ENCODE measurements at places on chromosomes 1 and 21.
A peak's percentile ranks its signal among the peaks of the same experiment; 100 is the strongest.

- no peak for DNase-seq
Observed at GRCh38 chr1:174742805-174743653, 256.7 kb upstream of the CACYBP start.

GRCh38 chr1:217153361-217153760, 430.1 kb upstream of the ESRRG start:
- DNase-seq, result no peak

DNA sequence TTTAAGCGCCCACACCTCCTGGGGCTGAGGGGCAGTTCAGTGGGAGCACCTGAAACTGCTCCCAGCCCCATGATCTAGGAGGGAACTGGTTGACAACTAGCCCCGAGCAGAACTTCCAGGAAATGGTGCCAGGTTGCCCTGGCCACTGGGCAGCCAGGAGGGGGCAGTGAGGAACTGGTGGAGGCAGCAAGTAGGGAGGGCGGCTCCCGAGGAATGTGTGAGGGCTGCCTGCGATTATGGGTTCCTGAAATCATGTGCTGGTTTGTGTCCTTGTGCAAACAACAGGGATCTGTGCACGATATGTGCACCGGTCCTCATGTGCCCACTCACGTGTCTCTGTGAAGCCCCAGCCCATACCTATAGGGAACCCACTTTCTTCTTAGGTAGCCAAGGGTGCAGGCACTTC, 9.9 kb downstream of the GPR3 start:
- peak; percentile 72 for DNase-seq

DNA sequence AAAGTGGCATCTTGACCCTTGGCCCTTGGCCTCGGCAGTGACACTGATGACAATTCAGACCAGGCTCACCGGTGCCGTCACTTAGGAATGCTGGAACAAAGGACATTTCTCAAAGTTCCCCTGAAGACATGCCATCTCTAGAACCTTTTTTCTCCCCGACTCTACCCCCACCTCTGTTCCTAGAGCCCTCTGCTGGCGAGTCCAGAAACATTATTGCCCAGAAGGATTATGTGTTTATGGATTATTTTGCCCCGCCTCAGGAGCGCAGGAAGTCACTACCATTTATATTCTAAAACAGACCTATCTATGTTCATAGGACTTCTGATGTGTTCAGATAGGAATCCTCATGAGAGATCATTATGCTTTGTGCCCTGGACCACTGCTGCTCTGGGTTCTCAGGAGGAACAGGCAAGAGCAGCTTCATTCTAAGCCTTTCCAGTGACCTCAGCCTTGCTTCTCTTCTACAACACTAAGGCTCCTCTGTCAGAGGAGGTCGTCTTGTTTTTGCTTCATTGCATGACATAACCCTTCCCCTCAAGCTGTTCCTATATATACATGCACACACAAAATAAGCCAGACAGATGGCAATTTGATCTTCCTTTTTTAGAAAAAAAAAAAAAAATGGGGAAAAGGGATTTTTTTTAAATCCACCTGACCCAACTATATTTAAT, 12.4 kb upstream of the SHISA4 start:
- DNase-seq, result no peak

DNA sequence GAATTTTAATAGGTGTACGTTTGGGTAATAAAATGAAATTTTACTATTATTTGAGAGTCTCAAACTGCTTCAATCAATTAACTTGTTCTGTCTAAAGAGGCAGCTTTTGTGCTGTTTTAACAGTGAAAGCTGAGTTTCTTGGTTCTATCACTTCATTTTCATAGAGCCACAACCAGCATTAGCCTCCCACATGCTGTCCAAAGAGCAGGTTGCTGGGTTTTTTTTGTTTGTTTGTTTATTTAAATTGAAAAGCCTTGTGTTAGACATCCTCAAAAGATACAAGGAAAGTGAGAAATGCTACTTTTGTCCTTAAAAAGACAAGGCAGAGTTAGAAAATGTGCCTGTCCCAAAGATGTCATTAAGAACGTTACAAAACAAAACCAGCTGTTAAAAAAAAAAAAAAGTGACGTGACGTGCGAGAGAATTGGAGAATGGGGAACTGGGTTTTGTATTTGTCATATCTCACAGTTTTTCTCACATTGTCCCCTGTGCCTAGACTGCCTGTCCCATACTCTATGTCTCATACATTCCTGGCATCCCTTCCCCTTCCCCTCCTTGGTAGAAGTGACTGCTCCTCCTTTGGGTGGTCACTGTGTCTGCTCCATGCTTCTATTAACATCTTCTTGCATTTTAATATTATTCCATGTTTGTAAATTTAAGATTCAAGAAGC, 63.1 kb upstream of the CD34 start:
- no peak for DNase-seq

DNA sequence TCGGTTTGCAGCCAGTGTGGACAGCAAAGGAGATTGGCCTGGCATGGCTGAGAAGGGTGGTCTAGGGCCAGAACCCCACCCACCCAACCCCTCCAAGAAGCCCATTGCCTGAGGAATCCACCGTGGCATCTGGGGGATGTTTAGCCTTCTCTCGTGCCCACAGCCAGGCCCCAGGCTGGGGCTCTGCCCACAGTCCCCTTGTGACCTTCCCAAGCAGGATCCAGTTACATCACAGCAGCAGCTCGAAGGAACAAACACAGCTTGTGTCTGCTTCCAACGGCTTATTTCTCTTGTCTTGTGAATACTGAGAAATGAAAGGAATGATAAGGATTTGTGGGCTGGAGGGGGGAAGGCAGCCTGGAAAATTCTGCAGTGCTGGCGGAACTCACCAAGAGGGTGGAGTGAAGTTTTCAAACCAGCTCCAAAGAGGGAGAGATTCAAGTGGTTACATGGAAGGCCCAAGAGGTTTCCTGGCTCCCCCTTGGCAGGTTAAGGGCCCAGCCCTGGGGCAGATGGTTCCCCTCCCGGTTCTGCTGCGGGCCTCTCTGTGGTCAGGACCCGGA, 61.6 kb downstream of the DHRS3 start:
- peak; percentile 82 for DNase-seq

- DNase-seq, result no peak
Observed at GRCh38 chr1:112253366-112253765, 142.6 kb upstream of the CTTNBP2NL start.

- no peak for DNase-seq
Observed at GRCh38 chr21:20004367-20004766, 993.8 kb upstream of the NCAM2 start.

- peak; percentile 94 for DNase-seq
Observed at GRCh38 chr1:119711804-119712341, at the start of gene PHGDH. Gene PHGDH (plus strand): TSS chr1:119711934. CDS start chr1:119712023, 89 bp downstream.

- DNase-seq, result no peak
Observed at GRCh38 chr21:26457817-26458216, 115.3 kb downstream of the CYYR1 start.

- no peak for DNase-seq
Observed at GRCh38 chr21:37292941-37293340, 25.8 kb upstream of the VPS26C start.

- peak; percentile 5 for DNase-seq
Observed at GRCh38 chr21:14383596-14384180, 742 bp upstream of the HSPA13 start.

DNA sequence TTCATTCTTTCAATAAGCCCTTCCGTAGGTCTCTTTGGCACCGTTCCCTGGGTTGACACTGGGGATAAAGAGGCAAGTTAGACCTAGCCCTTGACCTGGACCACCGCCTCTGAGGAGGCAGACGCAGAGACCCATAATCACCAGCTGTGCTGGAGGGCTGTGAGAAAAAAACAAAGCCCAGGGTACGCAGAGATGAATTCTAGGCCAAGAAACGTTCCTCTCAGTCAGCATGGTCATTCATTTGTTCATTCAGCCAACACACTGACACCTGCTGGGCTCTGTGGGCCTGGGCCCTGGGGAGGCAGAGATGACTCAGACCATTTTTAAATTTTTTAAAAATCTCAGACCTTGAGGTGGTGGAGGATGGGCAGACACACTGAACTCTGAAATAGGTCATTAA, 26.3 kb upstream of the TRABD2B start:
- no peak for DNase-seq

- peak; percentile 42 for DNase-seq
Observed at GRCh38 chr1:94416901-94417727, 1.1 kb upstream of the ABCD3 start.

DNA sequence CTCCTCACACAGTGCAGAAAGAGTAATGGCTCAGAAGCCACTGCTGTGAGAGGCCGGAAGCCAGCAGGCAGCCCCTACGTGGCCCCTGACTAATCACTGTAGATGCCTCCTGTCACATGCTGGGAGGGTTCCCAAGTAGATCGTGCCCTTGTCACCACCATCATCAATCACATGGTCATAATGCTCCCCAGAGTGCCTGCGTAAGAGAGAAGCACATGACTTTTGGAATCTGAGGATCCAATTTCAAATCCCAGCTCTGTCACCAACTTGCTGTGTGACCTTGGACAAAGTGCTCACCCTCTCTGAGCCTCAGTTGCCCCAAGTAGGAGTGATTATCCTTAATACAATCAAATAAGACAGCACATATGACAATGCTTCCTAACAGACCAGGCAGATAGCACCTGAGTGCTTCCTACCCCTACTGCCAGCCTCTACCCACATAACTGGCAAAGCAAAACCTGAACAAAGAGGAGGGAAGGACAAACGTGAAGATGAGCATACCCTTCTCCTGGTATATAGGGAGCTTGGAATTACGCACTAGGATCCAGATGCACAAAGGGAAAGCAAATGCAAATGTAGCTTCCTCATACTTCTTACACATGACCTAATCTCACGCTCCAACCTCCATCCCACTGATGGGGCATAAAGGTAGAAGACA, 65.7 kb downstream of the SDC3 start:
- no peak for DNase-seq

- DNase-seq, result no peak
Observed at GRCh38 chr1:174197547-174197946, 38.2 kb downstream of the RABGAP1L start.

- DNase-seq, result peak; percentile 65
Observed at GRCh38 chr1:239951511-239952140, 140.1 kb upstream of the FMN2 start.

DNA sequence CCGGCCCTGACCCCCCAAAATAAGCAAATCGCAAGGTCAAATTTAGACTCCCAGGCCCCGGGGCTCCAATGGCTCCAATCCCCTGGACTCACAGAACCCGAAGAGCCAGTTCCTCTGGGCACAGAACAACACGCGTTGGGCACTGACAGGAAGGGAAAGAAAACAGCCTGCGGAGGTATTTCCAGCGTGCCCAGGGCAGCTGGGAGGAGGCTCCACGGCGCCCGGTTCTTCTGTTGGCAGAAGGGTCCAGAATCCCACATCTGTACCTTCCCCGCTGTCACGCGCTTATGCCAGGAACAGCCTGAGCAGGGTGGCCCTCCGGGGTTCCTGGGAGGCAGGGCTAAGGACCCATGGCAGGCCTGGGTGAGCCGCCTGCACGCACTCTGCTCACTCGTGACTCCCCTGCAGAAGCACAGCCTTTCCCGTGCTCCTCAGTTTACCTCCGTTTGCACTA, 85.5 kb downstream of the RIPK4 start:
- no peak for DNase-seq

DNA sequence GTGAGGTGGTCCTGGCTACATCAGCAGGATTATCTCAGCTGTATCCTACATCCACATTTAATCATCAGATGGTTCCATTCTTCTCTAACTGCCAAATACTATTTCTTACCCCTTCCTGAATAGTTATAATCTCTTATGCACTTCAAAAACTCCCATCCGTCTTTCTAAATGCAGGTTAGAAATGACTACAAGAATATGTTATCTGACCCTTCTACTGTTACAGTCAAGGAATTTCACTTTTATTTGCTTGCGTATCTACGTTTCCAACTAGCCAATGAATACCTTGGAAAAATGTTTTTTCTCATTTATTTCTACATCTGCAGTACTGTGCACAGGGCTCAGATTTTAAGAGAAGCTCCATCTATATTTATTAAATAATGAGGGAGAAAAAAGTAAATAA, 709.9 kb downstream of the KCNT2 start:
- no peak for DNase-seq

GRCh38 chr1:15714406-15715136, 21.5 kb upstream of the SLC25A34 start:
- DNase-seq, result peak; percentile 83

Data from AG08396 (cell line).